Smooth muscle cell of the coronary artery (primary cell): ENCODE measurements at places on chromosomes 6 and 20. TPM values are rescaled to one million over a fixed set of nuclear protein-coding genes. Genes with fewer than 3 reads are reported as not detected.

The PLA2G7 gene
- not detected in 2 replicates for total RNA-seq

The CEP162 gene
- 5.4 and 6.3 TPM in 2 replicates for total RNA-seq

The DPPA5 gene
- not detected in 2 replicates for total RNA-seq

The CDC5L gene
- 11.3 and 18.1 TPM in 2 replicates for total RNA-seq

The LY6G6C gene
- not detected in 2 replicates for total RNA-seq

The REM1 gene
- total RNA-seq, result 0.15 TPM in 1 of 2 replicates, not detected in the other

The OSBPL2 gene
- 33.2 and 38.6 TPM in 2 replicates for total RNA-seq

The BACH2 gene
- 0.35 and 0.60 TPM in 2 replicates for total RNA-seq

The SLC26A8 gene
- total RNA-seq, result under 0.01 TPM in 1 of 2 replicates, not detected in the other
